CD8-positive, alpha-beta memory T cell (primary cell): ENCODE measurements at places on chromosomes 11 and 22.

GRCh38 chr11:62337303-62338181 lies at the start of gene ASRGL1:
Gene ASRGL1 (plus strand): TSS chr11:62337448. CDS start chr11:62337978, 530 bp downstream.
- peak; percentile 70 for DNase-seq

- DNase-seq: no peak
Observed at GRCh38 chr11:13857828-13858227, 104.7 kb upstream of the SPON1 start.

DNA sequence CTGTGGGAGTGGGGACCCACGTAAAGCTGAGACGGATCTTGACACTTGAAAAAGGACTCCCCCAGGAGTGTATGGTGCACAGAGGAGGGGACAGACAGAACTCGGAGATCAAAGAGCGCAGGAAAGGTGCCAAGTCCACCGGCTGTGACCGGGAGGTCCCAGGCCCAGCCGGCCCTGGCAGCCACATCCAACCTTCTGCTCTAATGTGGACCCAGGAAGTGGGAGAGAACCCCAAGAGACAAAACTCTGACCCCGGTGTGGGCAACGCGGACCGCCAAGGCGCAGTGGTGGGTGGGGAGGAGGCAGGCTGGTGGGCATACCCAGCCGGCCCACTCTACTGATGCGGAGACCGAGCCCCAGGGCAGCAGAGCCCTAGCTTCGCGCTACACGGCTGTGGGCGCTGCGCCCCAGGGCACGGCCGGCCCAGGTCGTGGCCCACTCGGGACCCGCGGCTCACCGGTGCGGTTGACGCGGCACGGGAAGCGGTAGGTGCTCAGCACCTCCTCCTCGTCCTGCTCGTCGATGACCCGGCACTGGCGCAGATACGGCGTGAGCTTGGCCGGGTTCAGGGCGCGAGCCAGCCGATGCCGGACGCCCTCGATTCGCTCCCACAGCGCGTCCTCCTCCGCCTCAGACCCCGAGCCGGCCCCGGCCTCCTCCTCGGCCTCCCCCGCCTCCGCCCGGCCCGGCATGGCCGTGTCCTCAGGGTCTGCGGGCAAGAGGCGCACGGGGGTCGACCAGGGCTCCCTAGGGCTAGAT lies 527 bp downstream of the CARD10 start:
- DNase-seq: no peak

DNA sequence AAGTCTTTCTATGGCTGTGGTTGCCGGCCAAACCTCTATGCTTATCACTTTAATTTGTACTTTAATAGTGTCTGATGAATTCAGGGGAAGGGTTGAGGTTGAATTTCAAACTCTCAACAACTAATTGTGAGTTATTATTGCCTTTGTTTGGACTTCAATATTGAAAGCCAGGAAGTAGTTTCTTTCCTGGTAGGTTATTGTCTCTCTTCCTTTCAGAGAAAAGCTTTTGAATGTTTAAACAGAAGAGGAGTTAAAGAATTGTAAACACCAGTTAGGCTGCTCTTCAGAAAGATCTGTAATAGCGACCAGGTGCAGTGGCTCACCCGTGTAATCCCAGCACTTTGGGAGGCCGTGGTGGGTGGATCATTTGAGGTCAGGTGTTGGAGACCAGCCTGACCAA lies 22.2 kb downstream of the NNMT start:
- no peak for DNase-seq

DNA sequence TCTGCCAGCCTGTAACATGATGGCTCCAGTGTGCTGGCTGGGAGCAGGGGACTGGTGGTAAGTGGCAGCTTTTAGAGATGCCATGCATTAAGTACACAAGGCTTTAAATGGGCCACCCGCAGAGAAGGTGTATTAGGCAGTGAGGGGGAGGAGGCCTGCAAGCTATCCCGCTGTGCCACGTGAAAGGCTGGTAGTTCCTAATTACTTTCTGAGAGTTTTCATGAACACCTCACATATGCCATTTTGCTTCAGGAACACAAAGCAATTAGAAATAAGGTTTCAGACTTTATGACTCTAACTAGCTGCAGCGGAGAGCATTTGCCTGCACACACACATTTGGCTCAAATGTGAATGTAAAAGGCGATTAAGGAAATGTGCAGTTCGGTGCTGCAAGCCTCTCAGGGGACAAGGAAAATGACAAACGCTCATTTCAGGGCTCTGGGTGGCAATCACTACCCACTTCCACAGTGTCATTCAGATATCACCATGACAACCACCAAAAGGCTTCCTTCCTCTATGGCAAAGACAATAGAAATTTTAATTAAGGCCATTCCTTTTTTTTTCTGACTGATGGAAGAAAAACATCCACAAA lies 116.6 kb downstream of the PLEKHA7 start:
- DNase-seq: no peak

DNA sequence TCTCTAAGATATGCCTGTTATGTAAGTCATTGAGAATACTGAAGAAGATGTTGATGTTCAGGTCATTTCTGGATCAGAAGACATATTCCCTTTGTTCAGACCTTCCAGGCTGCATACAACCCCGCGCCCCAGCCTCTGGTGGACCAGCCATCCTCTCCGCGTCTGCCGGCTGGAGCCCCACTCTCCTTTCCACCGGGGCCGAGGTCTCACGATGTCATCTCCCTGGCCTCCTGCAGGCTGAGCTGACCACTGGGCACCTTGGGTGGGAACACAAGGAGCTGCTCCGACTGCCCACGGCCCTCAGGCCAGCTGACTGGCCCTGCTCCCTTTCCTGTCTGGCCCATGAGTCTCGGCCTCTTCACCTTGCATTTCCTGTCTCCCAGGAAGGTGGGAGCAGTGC lies 124.6 kb downstream of the SHANK2 start:
- no peak for DNase-seq

GRCh38 chr11:84128840-84129239 lies 842.7 kb upstream of the CCDC90B start:
- DNase-seq: no peak

DNA sequence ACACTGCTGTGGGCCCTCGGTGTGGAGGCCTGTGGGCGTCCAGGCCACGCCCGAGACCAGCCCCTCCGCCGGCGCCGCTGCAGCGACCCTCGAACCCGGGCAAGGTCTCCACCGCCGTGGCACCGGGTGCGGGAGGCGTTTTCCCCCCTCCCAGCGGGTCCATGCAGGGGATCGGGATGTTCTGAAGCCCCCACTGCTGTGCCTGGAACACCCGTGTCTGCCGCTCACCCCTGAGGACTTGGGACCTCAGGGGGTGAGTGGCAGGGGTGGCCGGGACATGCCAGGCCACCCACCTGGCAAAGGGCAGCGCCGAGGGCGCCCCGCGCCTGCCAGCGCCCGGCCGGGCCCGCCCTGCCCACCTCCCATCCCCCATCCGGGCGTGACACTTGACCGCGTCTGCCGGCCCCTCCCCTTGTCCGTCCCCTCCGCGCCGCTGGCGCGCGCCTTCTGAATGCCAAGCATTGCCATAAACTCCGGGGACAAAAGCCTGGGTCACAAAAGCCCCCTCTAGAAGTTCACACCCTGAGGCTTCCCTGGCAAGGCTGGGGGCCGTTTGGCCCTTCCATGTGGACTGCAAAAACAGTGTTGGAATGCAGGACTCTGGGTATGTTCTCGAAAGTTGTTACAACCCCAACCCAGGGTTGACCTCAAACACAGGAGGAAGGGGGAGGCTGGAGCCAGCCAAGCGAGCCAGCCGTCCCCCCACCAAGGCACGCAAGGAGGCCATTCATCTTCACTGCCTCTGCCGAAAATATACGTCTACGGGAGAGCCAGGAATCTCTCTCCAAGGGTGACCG lies 819 bp upstream of the KCNQ1OT1 start:
- DNase-seq: peak; percentile 10
